ENCODE measurements at places on chromosomes 16 and 17. TPM values are rescaled to one million over a fixed set of nuclear protein-coding genes. Genes with fewer than 3 reads are reported as not detected.

The GRB7 gene
- total RNA-seq, result not detected

The NDE1 gene
- total RNA-seq, result 61.8 TPM

The HBA2 gene
- not detected for total RNA-seq

The PRSS33 gene
- total RNA-seq, result not detected

The PPP1R27 gene
- total RNA-seq, result not detected

GRCh38 chr16:66842765-66843164, 1.4 kb upstream of the CA7 start:
- no peak overlapping the region for H3K4me3 ChIP-seq
- peaks cover 49% of the 10 kb centered on the region for H3K27me3 ChIP-seq
- H3K27ac ChIP-seq, result no peak overlapping the region
- DNase-seq, result no peak
- H3K4me1 ChIP-seq, result no peaks in the 10 kb centered on the region

DNA sequence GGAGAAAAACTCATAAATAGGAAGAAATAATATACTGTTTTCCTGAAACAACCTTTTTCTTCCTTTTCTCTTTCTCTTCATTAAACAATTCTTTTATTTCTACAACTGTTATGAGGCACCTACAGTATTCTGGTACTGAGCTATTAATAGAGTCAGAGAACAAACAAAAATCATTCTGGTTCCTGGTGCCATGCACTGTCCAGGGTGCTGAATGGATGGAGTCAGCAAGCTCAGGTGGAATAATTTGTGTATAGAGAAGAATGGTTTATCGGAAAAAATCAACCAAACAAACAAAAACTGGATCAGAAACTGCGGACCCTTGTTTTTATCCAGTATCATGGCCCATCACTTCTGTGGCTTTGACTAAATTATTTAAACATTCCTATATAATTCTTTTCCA, 430.3 kb upstream of the GOT2 start:
- H3K4me3 ChIP-seq, result no peak overlapping the region
- H3K4me1 ChIP-seq, result no peaks in the 10 kb centered on the region
- no peak overlapping the region for H3K27ac ChIP-seq
- H3K36me3 ChIP-seq, result no peaks in the 10 kb centered on the region

DNA sequence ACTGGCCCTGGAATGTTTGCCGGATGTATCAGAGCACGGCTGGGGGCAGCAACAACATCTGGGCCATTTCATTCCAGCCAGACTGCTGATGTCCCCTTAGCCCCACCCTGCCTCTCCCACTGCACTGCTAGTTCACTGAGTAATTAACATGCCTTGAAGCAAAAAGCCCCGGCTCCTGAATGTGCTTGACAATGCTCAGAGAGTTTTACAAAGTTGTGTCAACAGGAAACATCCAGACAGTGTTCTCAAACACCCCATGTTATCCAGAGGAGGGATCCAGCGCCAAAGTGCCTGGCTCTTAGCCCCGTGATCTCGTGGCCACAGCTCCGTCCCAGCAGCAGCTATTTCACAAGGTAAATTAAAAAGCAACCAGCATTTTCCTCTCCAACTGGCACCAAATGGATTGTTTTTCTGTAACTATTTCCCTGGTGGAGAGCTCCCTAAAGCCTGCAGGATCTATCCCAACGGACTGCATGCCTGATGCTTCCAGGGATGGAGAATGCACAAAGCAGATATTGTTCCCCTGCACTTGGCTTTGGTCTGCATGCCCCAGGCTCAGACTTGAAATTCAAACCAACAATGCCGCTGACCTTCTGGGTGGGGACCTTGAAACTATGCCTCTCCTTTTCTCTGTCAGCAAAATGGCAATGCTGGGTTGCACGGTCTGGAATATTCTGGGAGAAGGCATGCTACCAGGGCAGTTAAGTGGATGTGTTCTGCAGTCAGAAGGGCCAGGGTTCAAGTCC, 115.6 kb upstream of the CDH5 start:
- H3K4me3 ChIP-seq, result no peak overlapping the region
- H3K4me1 ChIP-seq, result peaks cover 56% of the 10 kb centered on the region
- peak overlapping the region; percentile 68 for H3K27ac ChIP-seq
- peak; percentile 74 for DNase-seq

DNA sequence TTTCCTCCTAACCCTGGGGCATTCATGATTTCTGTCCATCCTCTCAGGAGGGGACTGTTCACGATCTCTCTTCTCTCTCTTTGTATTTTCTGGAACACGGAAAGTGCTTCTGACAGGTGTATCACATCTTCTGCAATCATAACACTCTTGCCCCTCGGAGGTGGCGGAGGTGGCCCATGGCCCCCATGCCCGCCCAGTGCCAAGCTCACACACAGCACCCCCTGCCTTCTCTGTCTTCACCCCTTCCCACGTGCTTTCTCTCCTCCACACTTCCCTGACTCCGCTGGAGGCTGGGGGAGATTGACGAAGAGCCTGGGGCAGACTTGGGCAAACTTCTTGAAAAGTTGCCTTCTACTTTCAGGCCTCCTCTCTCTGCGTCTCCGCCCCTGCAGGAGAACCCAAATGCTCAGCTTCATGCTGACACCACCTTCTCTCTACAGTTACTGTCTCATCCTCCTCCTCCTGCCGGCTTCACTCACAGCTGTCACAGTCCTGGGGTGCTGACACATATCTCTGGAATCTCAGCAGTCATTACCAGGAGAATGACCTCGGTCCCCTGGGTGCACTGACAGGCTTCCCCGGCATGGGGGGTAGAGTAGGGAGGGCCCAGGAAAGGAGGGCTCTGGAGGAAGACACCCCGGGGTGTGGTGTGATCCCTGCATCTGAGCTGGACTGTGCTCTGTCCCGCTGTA, 127.1 kb downstream of the ENGASE start:
- H3K36me3 ChIP-seq, result no peaks in the 10 kb centered on the region
- no peak for DNase-seq
- peaks cover 88% of the 10 kb centered on the region for H3K27me3 ChIP-seq
- H3K27ac ChIP-seq, result no peak overlapping the region
- peaks cover 7% of the 10 kb centered on the region for H3K4me1 ChIP-seq

DNA sequence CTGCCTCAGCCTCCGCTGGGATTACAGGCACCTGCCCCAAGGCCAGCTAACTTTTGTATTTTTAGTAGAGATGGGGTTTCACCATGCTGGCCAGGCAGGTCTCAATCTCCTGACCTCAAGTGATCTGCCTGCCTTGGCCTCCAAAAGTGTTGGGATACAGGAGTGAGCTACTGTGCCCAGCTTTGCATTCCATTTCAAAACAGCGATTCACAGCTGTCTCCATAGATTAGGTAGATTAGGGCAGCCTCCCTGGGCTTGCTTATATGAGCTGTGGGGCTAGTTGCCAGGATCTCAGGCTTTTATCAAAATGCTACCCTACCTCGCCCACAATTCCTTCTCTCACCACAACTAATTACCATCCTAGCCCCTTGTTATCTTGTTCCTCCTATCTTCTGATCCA, 176.4 kb upstream of the ZKSCAN2 start:
- no peaks in the 10 kb centered on the region for H3K4me1 ChIP-seq
- no peaks in the 10 kb centered on the region for H3K36me3 ChIP-seq
- no peak for DNase-seq
- H3K27me3 ChIP-seq, result 0 out of 2 replicates have a peak, but pooled peaks cover 7% of the 10 kb centered on the region
- no peak overlapping the region for H3K4me3 ChIP-seq

- no peaks in the 10 kb centered on the region for H3K4me1 ChIP-seq
- peaks cover 36% of the 10 kb centered on the region for H3K27me3 ChIP-seq
- no peaks in the 10 kb centered on the region for H3K36me3 ChIP-seq
- no peak overlapping the region for H3K27ac ChIP-seq
Measured at GRCh38 chr16:89197633-89198416, 2.5 kb downstream of the SLC22A31 start.

DNA sequence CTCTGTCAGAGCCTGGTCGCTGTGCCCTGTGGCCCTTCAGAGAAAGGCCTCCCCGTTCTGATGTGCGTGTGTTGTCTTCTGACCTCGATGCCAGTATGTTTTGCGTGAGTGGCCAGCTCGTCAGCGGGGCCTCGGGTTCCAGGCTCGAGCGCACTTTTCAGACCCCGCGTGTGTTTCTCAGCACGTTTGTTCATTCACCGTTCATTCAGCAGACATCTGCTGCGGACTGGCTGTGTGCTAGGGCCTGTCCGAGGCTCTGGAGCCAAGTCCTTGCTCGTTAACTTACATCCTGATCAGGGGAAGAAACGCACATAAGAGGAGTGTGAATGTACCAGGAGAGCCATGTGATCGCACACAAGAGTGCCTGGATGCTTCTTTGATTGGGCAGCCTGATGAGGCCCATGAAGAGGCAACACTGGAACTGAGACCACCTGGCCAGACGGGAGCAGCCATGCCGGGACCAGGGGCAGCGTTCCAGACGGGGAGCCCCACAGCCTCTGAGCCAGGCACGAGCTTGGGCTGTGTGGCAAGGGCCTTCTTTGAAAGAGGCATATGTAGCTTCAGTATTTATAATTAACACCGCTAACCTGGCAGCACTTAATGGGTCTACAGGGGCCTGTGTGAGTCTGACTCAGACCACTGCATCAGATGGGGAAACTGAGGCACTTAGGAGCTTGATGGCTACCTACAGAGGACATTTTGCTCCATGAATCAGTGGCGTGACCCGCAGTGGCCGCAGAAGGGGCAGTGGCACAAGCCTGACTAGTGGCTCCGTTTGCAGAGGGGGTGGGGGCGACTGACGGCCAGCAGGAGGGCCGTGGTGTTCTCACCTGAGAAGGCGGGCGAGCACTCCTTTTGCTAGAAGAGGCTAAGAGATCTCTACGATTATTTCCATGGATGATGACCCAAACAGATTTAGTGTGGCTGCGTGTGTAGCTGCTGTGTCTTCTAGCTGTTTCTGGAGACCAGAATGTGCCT, 187.9 kb upstream of the CHMP6 start:
- peaks cover 6% of the 10 kb centered on the region for H3K36me3 ChIP-seq
- peaks cover 16% of the 10 kb centered on the region for H3K4me1 ChIP-seq
- no peak for DNase-seq

GRCh38 chr17:48719642-48720265, 2.6 kb downstream of the PRAC1 start:
- no peak overlapping the region for H3K4me3 ChIP-seq
- H3K27ac ChIP-seq, result no peak overlapping the region
- no peaks in the 10 kb centered on the region for H3K4me1 ChIP-seq
- peaks cover 97% of the 10 kb centered on the region for H3K27me3 ChIP-seq
- no peak for DNase-seq

- no peaks in the 10 kb centered on the region for H3K27me3 ChIP-seq
- H3K4me1 ChIP-seq, result peaks cover 12% of the 10 kb centered on the region
Measured at GRCh38 chr16:74667255-74667700, 601 bp upstream of the RFWD3 start.

GRCh38 chr17:8326511-8327302, 12.9 kb upstream of the ODF4 start:
- no peak overlapping the region for H3K27ac ChIP-seq
- H3K27me3 ChIP-seq, result no peaks in the 10 kb centered on the region
- peak overlapping the region; percentile 30 for H3K4me3 ChIP-seq
- no peaks in the 10 kb centered on the region for H3K36me3 ChIP-seq
- no peak for DNase-seq

DNA sequence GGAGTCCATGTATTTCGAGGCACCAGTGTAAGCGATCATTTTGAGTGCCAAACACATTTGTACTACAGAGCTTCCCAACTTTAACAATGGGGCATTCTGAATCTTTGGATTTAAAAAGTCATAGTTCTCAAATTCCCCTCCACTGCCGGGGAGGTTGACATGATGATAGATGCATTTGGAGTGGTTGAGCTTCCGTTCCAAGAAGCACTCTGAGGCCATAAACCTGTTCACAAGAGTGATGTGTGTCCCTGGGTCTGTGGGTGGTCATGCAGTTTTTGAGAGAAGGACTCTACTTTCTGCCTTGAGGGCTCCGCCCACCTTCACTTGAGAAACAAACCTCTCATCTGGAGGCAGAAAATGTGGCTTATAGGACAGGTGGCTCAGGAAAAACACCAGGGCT, 43.7 kb downstream of the IRX5 start:
- no peaks in the 10 kb centered on the region for H3K27me3 ChIP-seq
- H3K36me3 ChIP-seq, result no peaks in the 10 kb centered on the region
- H3K27ac ChIP-seq, result no peak overlapping the region
- H3K4me3 ChIP-seq, result no peak overlapping the region
- DNase-seq, result no peak
- H3K4me1 ChIP-seq, result no peaks in the 10 kb centered on the region

DNA sequence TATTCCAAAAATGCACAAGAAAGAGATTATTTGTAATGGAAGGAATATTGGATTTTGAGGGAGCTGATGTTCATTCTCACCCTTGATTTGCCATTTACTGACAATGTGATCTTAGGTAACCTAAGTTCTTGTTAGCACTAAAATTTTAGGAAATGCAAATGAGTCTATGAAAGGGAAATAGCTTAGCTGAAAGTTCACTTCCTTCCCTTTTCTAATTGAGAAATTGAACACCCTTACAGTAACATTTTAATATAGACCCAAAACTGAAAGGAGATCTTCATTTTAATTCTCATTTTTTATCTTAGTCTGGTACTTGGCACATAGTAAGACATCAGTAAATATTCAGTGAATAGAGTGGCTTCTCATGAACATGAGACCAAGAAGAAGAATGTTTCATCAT, 10.9 kb upstream of the WSB1 start:
- H3K4me3 ChIP-seq, result no peak overlapping the region
- no peak for DNase-seq
- H3K27me3 ChIP-seq, result no peaks in the 10 kb centered on the region
- H3K4me1 ChIP-seq, result no peaks in the 10 kb centered on the region
- no peaks in the 10 kb centered on the region for H3K36me3 ChIP-seq
